Stimulated activated effector memory CD8-positive, alpha-beta T cell treated with anti-CD3 and anti-CD28 coated beads, Interleukin-12 subunit alpha, Interleukin-12 subunit beta, amount 100 ng/mL, for 72 hours (primary cell): ENCODE measurements at places on chromosomes 1 and 21.

- DNase-seq: no peak
Observed at GRCh38 chr1:41695118-41695745, 210.7 kb upstream of the EDN2 start.

DNA sequence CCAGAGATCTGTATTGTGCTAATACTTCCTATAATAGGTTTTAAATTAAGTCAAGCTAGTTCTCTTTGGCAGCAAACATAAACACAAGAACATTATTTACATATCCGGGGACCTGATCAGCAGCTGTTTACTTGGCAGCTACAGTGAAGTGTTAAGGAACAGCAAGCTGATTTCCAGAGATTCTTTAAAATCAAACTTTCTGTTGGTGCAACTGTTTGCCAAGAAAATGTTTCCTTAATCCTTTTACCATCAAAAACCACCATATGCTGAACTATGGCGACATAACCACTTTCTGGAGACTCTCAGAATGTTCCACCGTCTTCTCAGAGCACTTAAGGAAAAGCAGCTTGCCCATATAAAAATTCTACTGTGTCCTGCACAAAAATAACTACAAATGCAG is 107.0 kb upstream of the KRTAP19-8 start:
- no peak for DNase-seq

DNA sequence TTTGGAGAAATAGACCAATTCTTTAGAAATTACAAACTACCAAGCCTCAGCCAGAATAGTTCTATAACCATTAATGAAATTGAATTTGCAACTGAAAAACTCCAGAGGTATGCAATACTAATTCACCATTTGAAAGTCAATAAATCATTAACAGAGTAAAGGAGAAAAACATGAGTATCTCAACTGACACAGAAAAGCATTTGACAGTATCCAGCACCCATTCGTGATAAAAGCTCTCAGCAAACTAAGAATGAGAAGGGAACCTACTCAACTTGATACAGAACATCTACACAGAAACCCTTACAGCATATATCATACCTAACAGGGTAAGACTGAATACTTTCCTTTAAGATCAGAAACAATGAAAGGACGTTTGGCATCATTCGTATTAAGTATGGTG is 54.3 kb downstream of the ST6GALNAC5 start:
- DNase-seq: no peak

GRCh38 chr1:39317910-39318633 is 113.6 kb downstream of the MACF1 start:
- DNase-seq: no peak

DNA sequence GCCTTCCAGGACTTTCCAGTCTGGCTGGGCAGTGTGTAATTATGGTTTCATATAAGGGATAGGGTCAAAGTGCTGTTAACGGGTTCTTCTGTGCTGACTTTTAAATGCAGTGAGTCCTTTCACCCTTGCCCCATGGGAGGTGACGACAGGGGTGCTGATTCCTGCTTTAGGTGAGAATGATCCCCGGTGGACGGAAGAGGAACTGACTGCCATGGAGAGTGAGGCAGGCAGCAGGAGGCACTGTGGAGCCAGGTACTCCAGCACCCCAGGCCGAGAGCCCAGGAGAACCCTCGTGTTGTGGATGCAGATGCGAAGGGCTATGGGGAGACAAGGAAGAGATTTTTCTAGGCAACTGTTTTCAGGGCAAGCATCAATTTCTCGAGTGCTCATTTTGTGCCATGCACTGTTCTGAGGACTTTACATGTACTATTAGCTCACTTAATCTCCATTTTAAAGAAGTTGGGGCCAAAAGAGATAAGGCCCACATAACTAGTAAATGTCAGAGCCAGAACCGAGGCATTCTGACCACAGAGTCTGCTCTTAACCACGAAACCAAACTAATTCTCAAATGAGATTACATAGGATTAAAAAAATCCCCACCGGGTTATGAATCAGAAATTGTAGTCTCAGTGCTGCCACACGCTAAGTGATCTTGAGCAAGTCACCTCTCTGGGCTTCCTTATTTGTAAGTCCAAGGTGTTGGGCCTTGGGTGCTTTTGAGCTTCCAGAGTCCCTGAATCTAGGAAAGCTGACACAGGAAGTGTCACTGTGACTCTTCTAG is 28.2 kb downstream of the STPG1 start:
- no peak for DNase-seq

DNA sequence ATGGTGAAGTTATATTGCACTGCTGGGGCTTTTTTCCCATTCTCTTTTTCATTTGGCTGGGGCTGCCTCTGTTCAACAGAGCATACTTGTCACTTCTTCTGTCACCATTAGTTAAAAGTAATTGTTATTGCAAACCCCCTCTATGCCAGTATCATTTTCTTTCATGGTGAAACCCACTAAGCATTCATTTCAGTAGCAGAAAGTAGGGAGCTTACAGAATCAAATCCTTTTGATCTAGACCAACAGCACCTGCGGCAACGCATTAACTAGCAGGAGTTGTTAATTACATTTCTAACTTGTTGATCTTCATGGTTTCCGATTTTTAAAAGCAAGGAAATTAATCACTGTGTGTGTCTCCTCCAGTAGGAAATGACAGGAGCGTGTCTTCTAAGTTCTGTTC is 15.0 kb downstream of the SMYD2 start:
- no peak for DNase-seq

DNA sequence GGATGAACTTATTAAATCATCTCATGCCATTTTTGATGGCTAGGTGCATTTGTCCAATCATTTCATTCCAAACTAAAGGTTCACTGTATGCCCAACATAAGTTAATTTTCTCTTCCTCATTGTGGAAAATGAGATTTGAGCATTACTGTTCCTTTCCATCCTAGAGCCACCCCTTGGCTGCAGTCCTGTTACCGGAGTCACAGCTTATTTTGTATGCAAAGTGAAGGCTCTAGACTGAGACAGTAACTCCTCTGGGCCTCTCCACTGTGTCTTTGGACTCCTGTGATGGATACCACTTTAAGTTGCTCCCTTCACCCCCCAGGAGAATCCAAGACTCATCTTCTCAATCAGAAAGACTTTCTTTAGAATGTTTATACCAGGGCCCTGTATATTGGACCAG is 59.7 kb downstream of the FGGY start:
- DNase-seq: no peak

DNA sequence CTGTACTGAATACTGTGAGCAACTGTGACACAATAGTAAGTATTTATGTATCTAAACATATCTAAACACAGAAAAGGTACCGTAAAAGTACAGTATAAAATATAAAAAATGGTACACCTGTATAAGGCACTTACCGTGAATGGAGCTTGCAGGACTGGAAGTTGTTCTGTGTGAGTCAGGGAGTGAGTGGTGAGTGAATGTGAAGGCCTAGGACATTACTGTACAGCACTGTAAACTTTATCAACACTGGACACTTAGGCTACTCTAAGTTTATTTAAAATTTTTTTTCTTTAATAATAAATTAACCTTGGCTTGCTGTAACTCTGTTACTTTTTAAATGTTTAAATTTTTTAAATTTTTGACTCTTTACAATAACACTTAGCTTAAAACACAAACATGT is 24.5 kb upstream of the SHCBP1L start:
- no peak for DNase-seq

GRCh38 chr1:96361961-96362360 is 359.6 kb upstream of the PTBP2 start:
- DNase-seq: no peak

DNA sequence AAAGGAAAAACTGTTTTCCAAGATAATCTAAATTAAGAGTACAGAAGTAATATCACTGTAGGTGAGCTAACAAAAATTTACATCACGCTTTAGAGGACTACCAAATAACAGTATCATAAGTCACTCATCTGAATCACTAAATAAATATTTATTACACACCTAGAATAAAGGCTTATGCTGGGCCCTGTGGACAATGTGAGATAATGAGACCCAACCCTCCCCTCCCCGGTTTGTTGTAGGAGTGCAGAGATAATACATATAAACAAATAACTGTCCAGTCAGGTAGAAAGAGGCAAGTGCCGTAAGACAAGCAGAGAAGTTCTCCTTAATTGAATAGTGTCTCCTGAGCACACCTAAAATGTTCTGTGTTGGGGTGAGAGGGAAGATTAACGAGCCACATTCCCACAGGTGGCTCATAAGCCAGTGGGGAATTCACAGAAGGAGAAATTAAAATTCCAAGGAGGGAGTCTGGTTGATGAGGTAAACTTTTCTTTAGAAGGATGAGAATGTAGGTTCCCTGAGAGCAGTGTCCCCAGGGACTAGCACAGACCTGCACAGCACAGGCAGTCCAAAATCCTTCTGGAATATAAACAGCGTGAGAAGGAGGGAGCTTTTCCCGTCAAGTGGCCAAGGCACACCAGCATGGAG is 241.4 kb downstream of the NFIA start:
- DNase-seq: no peak

DNA sequence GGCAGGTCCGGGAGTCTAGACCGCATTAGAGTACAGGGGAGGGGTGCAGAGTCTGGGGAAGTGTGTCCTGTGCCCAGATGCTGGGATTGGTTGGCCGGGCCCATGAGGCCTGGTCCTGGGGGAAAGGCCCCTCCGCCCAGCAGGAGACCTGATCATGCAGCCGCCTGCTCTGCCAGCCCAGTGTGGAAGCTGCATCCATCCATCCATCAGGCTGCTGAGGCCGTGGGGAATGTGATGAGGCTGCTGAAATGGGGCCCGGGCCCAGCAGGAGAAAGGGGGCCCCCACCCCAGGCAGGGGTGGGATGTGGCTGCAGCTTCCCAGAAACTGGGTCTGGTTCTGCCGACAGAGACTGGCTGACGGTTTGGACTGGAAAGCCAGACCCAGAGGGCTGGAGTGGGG is 37.2 kb downstream of the EPHA2 start:
- no peak for DNase-seq

GRCh38 chr21:43885721-43886120 is 20.7 kb downstream of the AGPAT3 start:
- DNase-seq: no peak

DNA sequence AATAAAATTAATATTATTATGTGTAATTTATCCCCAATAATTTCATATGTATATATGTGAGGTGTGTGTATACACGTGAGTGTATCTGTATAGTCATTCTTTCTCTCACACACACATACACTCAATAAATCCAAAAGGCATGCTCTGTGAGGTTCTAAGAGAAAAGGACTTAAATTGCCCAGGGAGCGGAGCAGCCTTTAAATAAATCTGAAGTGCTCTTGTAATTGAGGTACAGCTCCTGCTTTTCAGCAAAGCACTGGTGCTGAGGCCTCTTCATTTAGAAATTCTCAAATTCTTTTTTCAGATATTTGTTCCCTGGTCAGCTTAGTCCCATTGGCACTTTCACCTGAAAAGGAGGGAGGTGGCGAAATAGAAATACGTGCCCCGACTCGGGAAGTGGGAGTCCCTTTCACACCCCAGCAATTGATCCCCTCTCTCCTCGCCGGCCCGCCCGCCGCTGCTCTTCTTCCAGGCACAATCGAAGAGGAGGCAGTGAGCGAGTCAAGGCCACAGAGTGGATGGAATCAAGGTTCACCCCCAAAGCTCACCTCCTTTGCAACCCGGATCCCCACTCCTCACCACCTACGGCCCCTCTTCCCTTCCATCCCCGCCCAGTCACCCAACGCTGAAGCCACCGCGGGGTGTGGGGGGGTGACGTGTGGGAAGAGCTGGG is 944 bp downstream of the PLPPR5 start:
- DNase-seq: no peak

DNA sequence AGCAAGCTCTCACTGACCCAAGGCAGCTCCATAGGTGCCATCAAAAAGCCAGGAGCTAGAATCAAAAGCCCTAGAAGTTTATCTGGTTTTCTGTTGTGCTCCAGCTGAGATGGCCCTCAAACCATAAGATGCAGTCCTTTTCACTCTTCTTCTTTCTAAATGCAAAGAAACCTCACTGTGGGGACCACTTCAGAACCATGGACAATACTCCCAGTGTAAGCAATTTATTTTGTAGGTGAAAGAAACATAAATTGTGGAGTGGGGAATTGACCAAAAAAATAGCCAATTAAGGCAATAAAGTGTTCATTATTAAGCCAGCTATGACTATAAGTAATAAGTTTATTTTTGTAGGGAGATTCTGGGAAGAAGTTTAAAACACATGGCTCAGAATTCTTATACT is 1399.9 kb downstream of the PLA2G4A start:
- DNase-seq: no peak

GRCh38 chr21:45973475-45974072 is 8.0 kb upstream of the COL6A1 start:
- DNase-seq: peak; percentile 58

- DNase-seq: no peak
Observed at GRCh38 chr1:51916587-51917405, 38.3 kb upstream of the NRDC start.

- no peak for DNase-seq
Observed at GRCh38 chr1:219990782-219991510, 55.4 kb downstream of the EPRS1 start.

GRCh38 chr1:197951089-197951488 is 33.9 kb downstream of the LHX9 start:
- DNase-seq: no peak

DNA sequence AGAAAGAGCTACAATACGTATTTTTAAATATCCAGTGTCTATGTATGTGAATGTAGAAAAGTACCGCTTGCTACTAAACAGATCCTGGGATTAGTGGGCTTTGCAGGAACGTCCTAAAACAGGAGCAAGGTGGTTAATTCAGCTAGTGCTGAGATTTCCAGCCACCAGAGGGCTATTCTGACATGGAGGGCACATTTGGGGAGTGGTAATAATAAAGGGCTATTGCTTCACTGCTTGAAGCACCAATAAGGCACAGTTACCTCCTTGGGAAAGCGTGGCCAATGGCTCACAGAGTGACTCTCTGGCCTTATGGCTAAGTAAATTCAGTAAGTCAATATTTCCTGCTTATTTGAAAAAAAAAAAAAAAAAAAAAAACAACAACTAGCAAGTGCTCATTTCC is 152.4 kb downstream of the GABPA start:
- DNase-seq: no peak

DNA sequence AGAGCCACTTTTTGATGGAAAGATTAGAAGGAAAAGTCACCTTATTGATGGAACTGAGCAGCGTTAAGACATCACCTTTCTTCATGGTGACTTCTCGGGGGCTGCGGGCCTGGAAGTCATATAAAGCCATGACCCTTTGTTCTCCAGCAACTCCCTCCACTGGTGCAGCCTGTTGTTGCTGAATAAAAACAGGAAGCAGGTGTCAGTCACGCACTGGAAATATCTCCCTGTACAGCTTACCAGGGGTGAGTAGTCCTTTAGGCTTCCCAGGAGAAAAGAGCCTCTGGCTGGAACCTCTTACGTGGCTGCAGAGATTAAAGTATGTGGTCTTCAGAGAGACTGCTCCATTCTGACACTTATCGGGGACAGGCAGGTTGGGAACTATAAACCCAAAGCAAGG is 31.9 kb downstream of the SPTA1 start:
- DNase-seq: no peak

GRCh38 chr1:26191739-26192138 is 1.3 kb downstream of the CATSPER4 start:
- DNase-seq: no peak

GRCh38 chr1:12001249-12001917 is 17.9 kb upstream of the MIIP start:
- peak; percentile 79 for DNase-seq

GRCh38 chr1:31182352-31182751 is 57.3 kb downstream of the NKAIN1 start:
- DNase-seq: peak; percentile 78
